ENCODE measurements at places on chromosomes 6 and 20.

- no peak for DNase-seq
These were observed 6.6 kb downstream of the HTR1B start for GRCh38 chr6:77456531-77457248.

- DNase-seq: no peak
These were observed 97.5 kb downstream of the CEBPB start for GRCh38 chr20:50288128-50288623.

GRCh38 chr20:46063652-46064054 is 26.1 kb downstream of the NCOA5 start:
- no peak for DNase-seq

DNA sequence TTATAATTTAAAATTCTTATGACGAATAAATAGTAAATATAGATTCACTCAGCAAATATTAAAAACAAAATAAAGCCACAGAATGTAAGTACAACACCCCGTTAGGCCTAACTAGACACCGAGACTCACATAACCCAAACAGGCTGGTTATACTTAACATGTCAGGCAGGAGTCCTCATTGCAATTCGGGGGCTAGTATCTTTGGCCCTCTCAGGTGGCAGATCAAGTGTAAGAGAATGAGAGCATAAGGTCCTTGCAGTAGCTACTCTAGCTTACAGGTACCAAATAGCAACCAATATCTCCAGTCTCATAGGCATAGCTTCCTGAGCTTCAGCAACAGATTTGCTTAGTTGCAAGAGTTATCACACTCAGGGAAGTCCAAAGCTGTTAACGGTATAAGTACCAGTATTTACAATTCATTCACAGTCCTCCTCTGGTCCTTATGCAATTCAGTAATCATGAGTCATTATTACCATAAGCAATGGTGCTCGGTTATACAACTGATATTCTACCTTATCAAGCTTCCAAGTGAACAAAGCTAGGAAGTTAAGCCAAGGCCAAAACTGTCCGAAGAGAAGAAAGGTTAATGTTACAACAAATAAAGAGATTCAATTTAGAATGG is 20.1 kb downstream of the REV3L start:
- DNase-seq: no peak

DNA sequence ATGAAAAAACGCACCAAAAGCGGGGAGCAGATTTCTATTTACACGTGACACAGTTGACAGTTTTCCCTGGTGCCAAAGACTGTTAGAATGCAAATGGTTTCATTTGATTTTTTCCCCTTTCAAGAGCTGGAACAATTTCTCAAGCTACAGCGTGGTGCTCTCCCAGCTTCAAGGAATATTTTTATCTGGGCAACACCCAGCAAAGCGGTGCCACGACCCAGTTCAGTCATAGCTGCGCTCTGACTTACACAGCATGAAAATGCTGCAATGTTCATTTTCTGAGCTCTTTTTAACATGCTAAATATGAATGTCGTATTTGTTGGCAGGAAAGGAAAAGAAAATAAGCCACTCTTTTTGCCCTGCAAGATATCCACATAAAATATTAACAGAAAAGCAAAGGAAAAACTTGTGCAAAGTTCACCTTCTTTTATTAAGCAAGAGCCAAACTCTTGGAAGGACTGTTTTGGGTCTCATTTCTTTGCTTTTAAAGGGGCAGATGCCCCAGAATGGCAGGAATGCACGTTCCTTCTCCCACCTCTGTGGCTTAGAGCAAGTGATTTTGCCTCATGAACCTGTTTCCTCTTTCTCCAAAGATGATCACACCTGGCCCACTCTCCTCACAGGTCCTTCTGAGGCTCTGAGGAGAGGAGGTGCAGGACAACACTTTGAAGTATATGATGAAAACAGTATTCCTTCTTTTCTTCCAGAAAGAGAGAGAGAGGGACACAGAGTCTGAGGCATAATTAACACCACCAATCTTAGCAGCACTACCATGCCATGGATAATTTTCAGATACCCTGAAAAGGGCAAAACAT is 47.0 kb downstream of the TTI1 start:
- no peak for DNase-seq

DNA sequence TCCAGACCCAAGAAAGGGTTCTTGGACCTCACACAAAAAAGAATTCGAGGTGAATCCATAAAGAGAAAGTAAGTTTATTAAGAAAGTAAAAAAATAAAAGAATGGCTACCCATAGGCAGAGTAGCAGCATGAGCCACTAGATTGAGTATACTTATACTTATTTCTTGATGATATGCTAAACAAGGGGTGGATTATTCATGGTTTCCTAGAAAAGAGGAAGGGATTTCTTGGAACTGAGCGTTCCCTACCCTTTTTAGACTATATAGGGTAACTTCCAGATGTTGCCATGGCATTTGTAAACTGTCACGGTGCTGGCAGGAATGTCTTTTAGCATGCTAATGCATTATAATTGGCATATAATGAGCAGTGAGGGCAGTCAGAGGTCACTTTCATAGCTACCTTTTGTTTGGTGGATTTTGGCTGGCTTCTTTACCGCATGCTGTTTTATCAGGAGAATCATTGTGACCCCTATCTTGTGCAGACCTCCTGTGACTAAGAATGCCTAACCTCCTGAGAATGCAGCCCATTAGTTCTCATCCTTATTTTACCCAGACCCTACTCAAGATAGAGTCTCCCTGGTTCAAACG is 44.3 kb downstream of the TENT5A start:
- no peak for DNase-seq

GRCh38 chr6:157645201-157645795 is 177.7 kb upstream of the SNX9 start:
- no peak for DNase-seq

DNA sequence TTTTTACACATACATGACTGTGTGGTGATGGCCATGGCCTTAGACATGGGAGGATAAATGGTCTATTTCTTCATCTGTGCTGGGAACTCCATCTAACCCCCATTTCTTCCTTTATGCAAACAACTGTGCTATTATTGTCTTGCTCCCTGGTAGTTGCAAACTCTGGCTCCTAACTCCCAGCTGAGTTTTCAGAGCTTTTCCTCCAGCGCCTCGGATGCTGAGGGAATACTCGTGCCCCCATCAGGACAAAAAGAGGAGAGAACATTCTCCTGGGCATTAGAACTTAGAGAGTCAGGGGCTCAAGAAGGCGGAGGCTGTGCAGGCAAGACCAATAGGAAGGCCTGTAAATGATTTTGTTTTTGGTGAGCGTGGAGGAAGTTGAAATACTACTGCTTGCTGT is 2.1 kb downstream of the DAAM2 start:
- DNase-seq: no peak

GRCh38 chr20:60274717-60275116 is 316.5 kb downstream of the CDH26 start:
- DNase-seq: no peak

DNA sequence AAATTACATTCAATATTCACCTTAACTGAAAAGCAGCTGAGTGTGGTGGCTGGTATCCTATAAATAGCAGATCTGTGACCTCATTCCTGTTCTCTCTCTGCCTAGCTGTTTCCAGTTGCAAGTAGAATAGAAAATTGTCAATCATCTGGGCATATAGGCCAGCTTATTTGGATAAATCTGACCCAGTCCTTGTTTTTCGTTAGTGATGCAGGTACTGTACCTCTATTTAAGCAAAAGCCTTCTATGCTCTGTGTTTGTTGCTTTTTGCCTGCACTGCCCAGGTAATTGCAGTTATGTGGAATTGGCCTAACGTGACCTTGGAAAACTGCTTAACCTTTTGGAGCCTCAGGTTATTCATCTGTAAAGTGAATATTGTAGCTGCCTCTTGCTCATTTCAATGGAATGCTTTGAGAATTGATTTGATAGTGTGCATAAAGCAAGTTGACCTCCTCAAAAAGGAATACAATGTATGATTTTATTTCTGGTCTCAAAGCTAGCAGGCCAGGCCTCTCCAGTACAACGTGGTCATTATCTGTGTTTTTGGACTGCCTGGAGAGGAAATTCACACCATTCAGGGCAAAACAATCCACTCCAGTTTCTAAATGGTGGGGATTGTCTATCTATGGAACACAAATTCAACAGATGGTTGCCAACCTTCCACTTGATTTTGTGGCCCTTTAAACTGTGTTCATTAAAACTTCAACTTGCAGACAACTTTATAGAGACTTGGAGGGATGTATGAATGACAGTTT is 508.7 kb upstream of the CITED2 start:
- DNase-seq: no peak
